ENCODE measurements at places on chromosomes 16 and 17. TPM values are rescaled to one million over a fixed set of nuclear protein-coding genes. Genes with fewer than 3 reads are reported as not detected.

DNA sequence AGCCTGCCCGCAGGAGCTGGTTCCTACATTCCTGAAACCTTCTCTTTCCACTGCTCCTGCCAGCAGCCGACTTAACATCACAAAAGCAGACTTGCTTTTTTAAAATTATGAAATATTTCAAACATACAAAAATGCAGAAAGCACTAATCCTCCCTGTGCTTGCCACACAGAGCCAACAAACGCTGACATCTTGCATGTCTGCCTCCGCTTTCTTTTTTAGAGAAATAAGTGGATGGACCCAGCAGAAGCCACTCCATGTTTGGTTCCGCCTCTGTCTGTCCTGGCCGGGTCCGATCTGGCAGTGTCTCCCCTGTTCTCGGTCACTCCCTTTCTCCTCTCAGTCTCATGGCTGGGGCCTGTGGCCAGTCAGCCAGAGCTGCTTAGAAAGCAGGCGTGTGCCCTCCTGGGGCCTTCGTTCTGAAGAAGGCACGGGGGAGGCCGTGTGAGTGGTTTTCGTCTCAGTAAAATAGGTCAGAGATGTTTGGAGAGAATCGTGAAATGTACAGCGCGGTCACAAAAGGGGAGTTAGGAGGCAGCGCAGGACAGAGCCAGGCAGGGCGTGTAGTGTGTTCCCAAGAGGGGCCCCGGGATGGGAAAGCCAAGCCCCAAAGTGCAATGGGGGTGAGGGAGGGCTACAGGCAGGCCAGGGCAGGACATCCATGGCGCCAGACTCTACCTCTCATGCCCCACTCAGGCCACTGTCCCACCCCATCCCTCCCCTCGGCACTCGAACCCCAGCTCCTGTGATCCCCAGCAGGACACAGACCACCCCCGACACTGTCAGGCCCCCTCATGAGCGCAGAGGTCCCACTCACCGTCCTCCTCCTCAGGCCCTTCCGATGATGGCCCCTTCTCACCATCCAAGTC, 23.2 kb downstream of the MXRA7 start:
- no peaks in the 10 kb centered on the region for H3K27me3 ChIP-seq
- H3K27ac ChIP-seq = peak overlapping the region; percentile 50
- DNase-seq = no peak

GRCh38 chr17:43024407-43025289, at the start of gene RND2:
Gene RND2, plus strand, starts transcription at chr17:43025231. Its CDS starts 117 bp downstream, at chr17:43025348.
- H3K4me1 ChIP-seq = peaks cover 16% of the 10 kb centered on the region
- no peaks in the 10 kb centered on the region for H3K36me3 ChIP-seq
- H3K4me3 ChIP-seq = peak within 1 kb of the TSS; percentile 63
- peak within 1 kb of the TSS; percentile 47 for H3K27ac ChIP-seq
- peak; percentile 93 for DNase-seq
- H3K27me3 ChIP-seq = no peaks in the 10 kb centered on the region

Gene MEIOC
- not detected for total RNA-seq

Gene G6PC1
- not detected for total RNA-seq

Gene CD79B
- 1.0 TPM for total RNA-seq

Gene LPO
- not detected for total RNA-seq
